ENCODE measurements at places on chromosomes 3 and 15.

GRCh38 chr3:140224307-140224706 is 289.3 kb downstream of the CLSTN2 start:
- DNase-seq = no peak

- DNase-seq = no peak
Measured at GRCh38 chr15:25679492-25679891, 183.6 kb downstream of the ATP10A start.

DNA sequence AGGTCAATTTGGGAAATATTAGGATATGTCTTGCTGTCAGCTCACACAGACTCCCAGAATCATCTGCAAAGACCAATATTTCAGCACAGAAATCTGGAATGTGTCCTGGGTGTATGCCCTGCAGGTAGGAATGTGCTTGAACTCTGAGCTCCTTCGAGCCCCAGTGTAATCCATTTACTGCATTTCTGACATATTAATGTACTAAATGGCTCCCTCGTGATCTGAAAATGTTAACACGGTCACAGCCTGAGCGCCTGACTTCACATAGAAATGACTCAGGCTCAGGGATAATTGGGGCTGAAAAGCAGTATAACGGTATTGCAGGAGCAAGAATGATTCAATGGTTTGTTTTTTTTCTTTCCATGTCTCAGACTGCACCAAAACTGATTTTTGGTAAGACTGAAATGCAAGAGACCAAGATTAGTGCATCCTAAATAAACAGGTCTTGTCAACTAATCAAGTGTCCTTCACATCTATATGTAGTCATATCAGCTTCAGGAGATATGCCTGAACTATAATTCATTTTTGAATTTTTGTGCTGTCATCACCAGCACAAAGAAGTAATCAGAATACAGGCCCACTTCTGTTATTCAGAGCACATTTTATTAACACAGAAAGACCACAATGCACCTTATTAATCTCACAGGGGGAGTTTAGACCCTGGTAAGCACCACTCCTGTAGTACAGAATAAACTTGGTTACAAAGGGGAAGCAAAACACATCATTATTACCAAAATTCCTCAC is 49.8 kb downstream of the DCLK3 start:
- no peak for DNase-seq

- no peak for DNase-seq
Measured at GRCh38 chr3:157618886-157619285, 115.7 kb upstream of the VEPH1 start.

GRCh38 chr3:71218508-71218907 is 365.0 kb downstream of the FOXP1 start:
- DNase-seq = no peak

DNA sequence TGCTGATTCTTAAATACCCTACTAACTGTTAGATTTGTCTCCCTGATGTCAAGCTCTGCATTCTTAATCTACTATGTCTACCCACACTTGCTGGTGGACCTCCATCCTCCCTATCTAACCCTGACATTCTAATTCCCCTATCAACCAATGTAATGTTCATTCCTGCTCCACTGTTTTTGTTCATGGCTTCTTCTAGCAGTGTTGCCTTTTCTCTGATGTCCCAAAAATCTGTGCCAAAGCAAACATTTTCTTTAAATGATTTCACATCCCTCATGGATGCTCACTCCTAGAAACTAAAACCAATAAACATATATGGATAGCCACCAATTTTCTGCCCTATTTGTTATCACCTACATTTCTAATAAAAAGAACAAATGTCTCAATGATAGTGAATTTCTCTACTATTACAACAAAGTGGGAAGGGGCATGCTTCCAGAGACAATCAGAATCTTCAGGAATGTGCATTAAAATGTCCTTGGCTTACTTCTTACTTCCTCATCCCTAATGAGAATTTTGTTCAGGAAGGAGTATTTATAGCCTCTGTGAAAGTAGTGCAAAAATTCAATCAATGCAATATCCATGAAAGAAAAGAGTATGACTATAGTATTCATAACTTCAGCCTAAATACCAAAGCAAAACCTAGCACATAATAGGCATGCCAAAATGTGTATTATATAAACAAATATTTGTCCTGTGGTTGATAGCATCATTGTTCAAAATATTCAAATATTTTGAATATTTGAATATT is 273.3 kb downstream of the ZNF385D start:
- no peak for DNase-seq

DNA sequence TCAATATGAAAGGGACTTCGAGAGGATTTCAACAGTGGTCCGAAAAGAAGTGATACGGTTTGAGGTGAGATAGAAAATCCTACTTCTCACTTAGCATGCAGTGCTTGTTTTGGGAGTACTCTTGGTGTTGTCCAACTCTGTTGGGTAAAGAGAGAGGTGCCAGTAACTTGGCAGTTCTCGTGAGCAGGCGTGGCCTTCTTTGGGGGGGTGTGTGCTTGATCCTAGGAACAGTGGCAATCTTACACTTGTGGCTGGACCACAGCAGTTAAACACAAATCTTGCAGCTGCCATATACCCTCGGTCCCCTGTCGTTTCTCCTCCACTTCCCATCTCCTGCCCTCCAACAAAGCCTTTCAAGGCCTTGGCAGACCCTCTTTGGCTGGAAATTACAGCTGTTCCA is 15.2 kb upstream of the SNX22 start:
- DNase-seq = no peak

DNA sequence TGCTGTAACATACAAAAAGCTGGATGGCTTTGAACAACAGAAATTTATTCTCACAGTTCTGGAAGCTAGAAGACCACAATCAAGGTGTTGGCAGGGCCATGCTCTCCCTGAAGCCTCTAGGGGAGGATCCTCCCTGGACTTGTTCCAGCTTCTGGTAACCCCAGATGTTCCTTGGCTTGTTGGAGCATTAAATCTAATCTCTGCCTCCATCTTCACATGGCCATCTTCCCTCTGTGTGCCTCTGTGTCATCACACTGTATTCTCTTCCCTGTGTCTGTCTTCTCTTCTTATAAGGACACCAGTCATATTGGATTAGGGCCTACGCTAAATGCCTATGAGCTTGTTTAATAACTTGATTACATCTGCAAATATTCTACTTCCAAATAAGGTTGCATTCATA is 109.5 kb downstream of the STAG1 start:
- DNase-seq = no peak

DNA sequence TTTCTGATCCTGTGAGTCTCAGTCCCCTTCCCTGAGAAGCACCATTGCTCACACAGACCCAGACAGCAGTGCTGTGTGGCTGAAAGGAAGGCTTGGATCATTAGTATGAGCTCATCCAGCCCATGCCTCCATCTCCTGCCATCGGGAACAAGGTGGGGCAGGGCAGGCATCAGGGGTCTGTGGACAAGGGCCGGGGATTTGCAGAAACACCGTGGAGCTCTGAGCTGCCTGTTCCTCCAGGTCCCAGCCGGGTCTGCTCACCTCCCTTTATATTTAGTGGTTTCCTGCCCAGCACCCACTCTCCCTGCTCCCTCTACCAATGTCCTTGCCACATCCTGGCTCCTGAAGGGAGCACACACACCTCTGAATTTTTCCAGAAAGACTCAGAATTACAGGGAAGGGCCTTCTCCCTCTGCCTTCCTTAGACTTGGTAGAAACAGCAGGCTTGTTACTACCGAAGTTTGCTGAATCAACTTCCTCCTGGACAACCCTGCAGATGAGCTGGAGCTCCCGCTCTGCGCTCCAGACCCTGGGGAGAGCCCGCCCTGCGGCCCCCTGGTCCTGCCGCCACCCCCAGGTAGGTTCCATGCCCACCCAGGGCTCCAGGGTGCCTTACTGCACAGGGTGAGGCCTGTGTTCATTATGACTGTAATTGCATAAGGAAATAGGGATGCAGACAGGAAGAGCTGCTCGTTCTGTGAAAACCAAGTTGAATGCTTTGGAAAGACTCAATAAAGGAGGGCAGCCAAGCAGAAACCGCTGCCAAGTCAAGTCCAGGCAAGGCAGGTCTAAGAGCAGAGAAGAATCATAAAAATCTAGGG is 128.1 kb downstream of the NSMCE3 start:
- DNase-seq = no peak

- DNase-seq = no peak
Measured at GRCh38 chr15:40118473-40118872, 9.8 kb upstream of the BMF start.

GRCh38 chr15:78449220-78449999 is 11.4 kb downstream of the IREB2 start:
- no peak for DNase-seq

DNA sequence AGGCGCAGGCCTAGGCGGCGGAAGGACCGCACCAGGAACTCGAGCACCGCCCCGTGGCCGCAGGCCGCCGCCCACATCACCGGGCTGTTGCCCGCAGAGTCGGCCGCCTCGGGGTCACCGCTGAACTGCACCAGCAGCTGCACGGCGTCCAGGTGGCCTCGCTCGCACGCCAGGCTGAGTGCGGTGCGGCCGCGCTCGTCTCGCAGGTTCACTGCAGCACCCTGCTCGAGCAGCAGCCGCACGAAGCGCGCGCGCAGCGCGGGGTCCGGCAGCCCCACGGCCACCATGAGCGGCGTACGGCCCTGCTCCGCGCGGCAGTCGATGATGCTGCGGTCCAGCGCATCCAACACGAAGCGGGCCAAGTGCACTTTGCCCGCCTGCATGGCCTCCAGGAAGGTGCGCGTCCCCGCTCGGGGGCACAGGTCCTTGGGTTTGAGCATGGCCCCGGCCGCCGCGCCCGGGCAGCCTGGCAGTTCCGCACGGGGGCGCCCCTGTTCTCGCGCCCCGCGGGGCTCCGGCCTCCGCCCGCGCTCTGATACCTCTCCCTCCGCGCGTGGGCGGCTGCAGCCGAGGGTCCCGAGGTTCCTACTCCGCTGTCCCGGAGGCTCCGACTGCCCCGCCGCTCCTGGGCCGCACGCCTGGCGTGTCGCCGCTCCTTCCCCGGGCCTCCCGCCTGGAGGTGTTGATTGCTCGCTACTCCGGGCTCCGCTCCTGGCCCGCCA is 556 bp downstream of the ANKRD63 start:
- peak; percentile 50 for DNase-seq

DNA sequence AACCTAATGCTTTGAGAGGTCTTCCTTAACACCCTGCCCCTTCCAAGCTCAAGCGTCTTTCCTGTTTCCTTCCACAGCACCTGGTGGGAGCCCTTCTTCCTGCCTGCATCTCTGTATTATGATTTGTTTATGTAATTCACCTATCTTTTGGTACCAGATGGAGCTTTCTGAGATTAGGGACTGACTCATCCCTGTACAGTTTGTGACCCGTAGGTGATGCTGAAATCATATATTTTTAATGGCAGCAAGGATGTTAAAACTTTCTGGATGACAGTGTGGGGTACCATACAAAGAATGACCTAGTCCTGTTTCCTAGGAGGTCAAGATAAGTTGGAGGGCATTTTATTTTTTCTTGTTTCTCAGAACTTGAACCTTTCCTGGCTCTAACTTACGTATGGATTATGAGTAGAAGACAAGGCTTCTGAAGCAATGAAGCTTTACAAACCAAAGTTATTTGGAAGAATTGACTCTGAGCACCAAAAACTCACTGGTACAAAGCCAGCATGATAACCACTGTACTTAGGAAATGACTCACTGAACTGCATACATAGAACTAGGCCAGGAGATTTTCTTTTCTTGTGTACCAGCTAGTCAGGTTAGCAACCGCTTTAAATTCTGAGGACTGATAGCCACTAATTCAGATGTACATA is 46.6 kb downstream of the HHLA2 start:
- DNase-seq = no peak

GRCh38 chr3:37320276-37320675 is 145.9 kb upstream of the LRRFIP2 start:
- no peak for DNase-seq

- no peak for DNase-seq
Measured at GRCh38 chr15:67290319-67290718, 35.7 kb downstream of the IQCH start.

- no peak for DNase-seq
Measured at GRCh38 chr15:85751291-85752123, 43.2 kb downstream of the KLHL25 start.

DNA sequence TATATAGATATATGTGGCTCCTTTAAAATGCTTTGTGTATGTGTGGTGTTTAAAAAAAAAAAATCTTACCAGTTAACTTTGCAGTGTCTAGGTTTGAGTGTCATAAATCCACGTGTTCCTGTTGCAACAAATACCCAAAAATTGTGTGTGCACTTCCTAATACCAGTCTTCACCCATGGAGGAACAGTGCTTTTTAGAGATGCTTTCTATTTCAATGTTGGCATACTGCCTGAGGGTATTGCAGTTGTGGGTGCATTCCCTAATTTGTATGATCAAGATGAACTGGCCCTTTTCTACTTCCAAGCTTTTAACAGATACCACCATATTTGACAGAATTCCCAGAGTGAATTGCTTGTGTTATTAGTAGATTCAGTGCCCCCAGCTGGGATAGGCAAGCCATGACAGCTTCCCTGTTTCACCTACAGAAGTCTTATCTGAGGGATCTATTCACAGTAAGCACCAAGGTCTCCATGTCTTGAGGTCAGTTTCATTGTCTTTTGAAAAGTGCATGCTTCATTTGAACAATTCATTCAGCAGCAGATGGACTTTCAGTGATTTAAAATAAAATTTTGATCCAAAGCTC is 68.9 kb upstream of the GOLGA6B start:
- DNase-seq = no peak

GRCh38 chr3:194620196-194620595 is 13.0 kb downstream of the TMEM44 start:
- no peak for DNase-seq

GRCh38 chr15:34259566-34259965 is 34.8 kb downstream of the EMC4 start:
- no peak for DNase-seq

- DNase-seq = no peak
Measured at GRCh38 chr3:45537616-45537969, 57.0 kb upstream of the LIMD1 start.

DNA sequence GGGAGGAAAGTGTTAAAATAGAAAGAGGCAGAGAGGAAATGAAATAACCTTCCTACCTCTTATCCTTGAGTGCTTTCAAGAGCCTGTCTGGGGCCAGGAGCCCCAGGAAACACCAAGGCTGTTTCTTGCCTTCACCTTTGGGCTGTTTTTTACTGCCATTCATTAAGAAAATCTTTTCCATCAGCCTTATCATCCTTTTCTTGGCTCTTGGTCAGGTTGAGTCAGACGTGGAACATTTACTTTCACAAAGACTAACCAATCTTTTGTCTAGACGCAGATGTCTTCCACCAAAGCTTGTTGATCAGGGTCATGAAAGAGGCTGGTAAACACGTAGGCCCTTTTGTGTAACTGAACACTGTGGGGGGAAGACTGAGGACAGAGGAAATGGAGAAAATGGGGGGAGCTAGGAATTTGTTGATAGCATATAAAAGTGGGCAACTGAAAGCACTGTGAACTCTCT is 151.0 kb upstream of the THBS1 start:
- no peak for DNase-seq

DNA sequence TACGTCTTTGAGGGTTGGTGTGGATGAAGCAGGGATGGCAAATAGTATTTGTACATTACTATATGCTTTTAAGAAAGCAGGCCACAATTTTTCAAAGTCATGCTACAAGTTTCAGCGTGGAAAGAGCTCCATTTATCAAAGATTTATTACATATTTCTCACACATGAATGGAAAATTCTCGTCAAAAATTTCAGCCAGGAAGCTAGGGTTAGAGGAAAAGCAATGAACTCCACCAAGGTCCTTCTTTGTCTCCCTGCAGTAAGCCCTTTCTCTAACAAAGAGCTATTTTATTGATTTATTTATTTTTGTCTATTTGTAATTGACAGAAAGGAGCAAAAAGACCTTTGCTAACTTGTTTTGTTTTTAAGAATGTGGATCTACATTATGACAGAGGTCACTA is 7.5 kb upstream of the ZBTB20 start:
- no peak for DNase-seq

Data from activated naive CD4-positive, alpha-beta T cell treated with anti-CD3 and anti-CD28 coated beads, Interleukin-2, amount 50 U/mL, for 16 hours (primary cell).